LoVo (cell line): ENCODE measurements at places on chromosomes 1 and 21.

GRCh38 chr1:207463021-207463420 is 8.9 kb downstream of the CR2 start:
- no peak for DNase-seq

DNA sequence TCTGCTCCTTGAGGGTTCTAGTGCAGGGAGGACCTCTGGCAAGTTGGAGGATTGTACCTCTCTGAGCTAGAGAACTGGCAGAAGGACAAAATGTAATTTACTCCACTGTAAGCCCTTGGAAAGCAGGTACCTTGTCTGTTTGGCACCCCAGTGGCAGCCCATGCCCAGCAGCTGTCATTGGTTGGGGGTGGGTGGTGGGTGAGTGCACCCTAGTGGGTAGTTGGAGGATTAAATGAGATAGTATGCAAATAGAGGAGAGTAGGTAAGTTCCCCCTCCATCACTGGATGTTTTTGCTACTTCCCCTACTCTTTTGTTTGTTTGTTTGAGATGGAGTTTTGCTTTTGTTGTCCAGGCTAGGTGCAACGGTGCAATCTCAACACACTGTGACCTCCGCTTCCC is 69.8 kb downstream of the RYR2 start:
- no peak for DNase-seq

DNA sequence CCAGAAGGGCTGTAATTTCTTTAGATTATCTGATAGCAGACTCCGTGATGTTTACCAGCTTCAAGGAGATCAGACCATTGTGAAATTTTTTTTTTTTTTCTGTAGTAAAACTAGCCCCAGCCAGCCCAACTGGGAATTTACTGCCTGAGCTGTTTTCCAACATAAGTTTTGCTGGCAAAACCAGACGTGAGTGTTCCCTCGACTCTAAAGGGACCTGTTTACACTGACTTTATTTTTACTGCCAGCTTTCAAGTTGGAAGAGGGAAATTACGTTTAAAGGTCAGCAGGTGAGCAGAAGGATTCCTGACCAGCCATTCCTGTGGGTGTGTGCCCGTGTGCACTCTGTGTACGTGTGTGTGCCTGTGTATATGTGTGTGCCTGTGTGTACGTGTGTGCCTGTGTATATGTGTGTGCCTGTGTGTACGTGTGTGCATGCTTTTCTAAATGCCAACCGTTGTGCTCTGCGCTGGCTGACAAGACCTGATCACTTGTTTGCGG is 374 bp downstream of the MAB21L3 start:
- DNase-seq, result peak; percentile 2

- DNase-seq, result no peak
Measured at GRCh38 chr1:104745875-104746274, 996.2 kb downstream of the AMY1C start.

- peak; percentile 85 for DNase-seq
Measured at GRCh38 chr1:227437495-227438008, 119.3 kb upstream of the CDC42BPA start.
